ENCODE measurements at places on chromosomes 7 and 10.

- no peak for DNase-seq
Measured at GRCh38 chr10:97851341-97852001, 1.8 kb downstream of the GOLGA7B start.

GRCh38 chr10:97090035-97090434 lies 95.7 kb downstream of the SLIT1 start:
- DNase-seq, result no peak

- no peak for DNase-seq
Measured at GRCh38 chr7:27677912-27678612, 15.4 kb upstream of the HIBADH start.

DNA sequence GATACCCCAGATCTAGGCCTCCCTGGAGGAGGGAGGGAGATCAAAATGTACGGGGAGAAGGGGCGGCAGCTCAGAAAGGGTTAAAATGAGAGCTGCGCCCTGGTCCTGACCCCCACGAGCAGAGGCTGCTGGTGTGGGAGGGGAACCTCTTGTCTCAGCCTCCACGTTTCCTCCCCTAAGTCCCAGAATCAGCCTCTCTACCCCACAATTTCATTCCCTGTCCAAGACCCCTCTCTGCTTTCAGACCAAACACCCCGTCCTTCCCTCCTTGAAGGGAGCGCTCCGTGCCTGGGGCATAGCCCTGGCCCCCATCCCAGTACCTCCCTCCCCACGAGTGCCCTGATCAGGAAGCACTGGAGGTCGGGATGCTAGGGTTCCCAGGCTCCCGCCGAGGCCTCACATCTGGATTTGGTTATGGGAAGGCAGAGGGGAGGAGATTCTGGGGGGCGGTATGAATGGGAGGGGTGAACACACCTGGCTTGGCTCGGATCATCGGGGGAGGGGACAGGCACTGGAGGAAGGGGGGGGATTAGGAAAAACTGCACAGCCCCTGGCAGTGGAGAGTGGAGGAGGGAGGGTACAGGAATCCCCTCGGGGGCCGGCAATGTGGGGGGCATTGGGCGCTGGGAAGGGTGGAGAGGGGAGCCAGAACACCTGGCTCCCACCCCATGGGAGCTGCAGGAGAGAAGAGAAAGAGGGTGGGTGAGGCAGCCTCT lies 2.7 kb downstream of the EPHB4 start:
- DNase-seq, result no peak

DNA sequence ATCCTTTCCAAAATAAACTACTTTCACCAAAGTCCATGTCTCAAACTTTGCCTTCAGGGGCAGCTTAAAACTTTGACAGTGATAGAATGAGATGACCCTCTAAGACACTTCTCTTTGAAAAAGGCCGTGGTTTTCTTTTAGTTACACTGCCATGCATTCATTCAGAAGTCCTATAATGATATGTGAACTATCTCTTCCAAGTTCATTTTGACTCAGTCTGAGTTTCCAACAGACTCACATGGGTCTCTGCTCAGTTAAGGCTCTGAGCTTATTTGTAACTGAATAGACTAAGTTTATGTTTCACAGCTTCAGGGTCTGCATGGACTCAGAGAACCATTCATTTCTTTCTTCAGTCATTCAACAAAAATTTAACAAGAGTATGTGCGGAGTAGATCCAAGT lies 208.9 kb upstream of the PRSS1 start:
- no peak for DNase-seq

GRCh38 chr10:80429521-80429973 lies 21.2 kb downstream of the PRXL2A start:
- no peak for DNase-seq

GRCh38 chr7:158751751-158752150 lies 47.1 kb upstream of the NCAPG2 start:
- no peak for DNase-seq

DNA sequence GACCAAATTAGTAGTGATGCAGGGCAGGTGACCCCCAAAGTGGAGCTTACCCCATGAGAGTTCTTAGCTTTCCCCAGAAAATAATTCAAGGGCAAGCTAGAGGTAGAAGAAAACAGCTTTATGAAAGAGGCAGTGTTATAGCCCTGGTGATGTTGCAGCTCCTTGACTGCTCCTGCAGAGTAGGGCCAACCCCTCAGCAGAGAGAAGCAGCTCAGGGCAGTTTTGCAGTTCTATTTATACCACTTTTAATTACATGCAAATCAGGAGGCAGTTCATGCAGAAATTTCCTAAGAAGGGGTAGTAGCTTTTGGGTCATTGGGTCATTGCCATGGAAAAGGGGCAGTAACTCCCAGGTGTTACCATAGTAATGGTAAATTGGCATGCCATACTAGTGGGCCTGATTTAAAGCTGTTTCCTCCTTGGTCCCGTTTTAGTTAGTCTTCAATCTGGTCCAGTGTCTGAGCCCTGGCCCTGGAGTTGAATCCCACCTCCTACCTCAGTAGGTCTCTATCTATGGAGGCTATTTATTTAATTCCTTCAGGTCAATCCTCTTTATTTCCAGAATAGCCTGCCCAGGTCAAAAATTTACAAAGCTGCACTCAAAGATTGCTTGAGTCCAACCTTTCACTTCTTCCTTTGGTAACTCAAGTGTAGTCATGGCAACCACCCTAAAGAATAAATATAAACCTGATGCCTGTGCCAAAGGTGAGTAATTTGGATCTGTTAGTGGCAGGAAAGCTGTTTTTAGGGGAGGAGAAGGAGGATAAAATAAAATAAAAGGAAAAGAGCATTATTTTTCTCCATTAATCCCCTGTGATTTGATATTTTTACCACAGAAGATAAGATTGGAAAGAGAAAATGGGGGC lies 29.5 kb downstream of the PLXDC2 start:
- DNase-seq, result no peak

DNA sequence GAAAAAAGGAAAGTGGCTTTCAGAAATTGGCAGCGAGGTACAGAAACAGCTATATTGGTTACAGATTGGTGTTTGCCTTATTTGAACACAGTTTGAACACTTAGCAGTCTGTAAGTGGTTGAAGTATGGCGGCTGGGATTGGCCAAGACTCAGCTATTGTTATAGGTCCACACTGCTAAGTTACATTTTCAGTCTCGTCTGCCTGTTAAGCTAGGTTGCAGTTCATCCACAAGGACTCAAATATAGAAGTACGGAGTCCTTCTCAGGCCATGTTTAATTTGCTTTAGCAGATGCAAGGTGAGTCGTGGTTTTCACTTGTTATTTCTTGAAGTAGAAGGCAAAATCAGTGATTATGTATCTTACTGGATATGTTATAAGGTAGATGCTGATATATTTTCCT lies 73.1 kb downstream of the STK31 start:
- no peak for DNase-seq

DNA sequence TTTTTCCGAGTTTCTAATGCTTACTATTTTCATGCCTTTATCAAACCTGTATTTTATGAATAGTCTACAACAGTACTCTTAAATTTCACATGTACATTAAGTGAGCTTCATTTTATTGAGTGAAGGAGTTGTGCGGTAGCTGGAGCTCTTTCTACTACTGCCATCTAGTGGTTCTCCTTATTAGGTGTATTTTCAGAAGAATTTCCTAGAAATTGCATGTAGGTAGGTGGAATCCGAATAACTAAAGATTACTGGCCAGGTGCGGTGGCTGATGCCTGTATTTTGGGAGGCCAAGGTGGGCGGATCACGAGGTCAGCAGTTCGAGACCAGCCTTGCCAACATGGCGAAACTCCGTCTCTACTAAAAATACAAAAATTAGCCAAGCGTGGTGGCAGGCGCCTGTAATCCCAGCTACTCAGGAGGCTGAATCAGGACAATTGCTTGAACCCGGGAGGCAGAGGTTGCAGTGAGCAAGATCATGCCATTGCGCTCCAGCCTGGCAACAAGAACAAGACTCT lies 38.3 kb downstream of the LRRC72 start:
- DNase-seq, result no peak

DNA sequence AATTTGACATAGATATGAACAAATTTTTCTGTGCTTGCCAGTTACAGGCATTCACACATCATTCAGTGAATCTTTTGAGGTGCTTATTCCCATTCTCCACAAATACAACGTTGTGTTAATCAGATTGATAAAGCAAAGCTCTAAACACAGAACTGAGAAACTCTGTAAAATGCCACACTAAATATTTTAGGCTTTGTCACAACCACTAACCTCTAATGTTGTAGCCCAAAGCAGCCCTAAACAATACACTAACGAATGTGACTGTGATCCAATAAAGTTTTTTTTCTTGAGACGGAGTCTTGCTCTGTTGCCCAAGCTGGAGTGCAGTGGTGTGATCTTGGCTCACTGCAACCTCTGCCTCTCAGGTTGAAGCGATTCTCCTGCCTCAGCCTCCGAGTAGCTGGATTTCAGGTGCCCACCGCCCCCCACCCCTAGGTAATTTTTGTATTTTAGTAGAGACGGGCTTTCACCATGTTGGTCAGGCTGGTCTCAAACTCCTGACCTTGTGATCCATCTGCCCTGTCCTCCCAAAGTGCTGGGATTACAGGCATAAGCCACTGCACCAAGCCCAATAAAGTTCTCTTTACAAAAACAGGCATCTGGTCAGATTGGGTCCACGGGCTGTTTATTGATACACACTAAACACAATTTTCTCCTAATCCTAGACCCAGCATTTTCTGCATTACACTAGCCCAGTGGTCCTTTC lies 6.9 kb downstream of the CYCS start:
- DNase-seq, result no peak

DNA sequence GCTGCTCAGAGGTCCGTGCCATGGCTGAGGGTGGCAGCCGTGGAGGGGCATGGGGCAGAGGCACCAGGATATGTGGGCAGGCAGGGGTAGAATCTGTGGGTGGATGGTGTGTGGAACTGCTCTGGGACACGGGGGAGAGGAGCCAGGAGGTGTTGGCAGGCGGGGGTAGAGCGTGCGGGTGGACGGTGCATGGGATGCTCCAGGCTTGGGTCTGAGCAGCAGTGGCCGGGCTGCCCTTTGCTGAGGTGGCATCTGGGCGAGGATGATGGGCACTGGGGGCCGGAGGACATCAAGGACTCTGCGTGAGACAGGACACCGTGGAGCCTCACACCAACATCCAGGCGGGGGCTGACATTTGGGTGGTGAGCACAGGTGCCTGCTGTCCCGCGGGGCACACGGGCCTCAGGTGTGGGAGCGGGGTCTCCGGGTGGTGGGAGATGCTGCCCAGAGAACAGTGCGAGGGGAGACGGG lies 46.2 kb downstream of the JAKMIP3 start:
- DNase-seq, result peak; percentile 38

DNA sequence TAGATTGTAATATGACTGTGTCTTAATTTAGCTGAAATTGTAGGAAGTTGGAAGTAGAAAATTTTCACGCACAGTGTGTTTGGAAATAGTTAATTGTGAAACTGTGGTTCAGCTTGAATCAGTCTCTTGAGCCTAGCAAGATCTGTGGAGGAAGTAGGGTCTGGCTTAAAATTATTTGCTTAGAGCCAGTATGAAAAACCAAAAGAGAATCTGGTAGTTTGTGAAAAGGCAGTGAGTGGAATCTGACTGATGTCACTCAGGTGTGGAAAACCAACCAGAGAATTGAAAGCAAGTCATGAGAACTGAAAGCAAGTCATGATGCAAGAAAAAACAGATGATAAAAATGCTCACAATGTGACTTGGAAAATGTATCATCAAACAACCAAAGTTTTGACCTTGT lies 11.5 kb downstream of the LIPJ start:
- no peak for DNase-seq

- no peak for DNase-seq
Measured at GRCh38 chr7:156944876-156945275, 4.6 kb upstream of the NOM1 start.

GRCh38 chr10:129404091-129404490 lies 63.0 kb upstream of the MGMT start:
- no peak for DNase-seq

DNA sequence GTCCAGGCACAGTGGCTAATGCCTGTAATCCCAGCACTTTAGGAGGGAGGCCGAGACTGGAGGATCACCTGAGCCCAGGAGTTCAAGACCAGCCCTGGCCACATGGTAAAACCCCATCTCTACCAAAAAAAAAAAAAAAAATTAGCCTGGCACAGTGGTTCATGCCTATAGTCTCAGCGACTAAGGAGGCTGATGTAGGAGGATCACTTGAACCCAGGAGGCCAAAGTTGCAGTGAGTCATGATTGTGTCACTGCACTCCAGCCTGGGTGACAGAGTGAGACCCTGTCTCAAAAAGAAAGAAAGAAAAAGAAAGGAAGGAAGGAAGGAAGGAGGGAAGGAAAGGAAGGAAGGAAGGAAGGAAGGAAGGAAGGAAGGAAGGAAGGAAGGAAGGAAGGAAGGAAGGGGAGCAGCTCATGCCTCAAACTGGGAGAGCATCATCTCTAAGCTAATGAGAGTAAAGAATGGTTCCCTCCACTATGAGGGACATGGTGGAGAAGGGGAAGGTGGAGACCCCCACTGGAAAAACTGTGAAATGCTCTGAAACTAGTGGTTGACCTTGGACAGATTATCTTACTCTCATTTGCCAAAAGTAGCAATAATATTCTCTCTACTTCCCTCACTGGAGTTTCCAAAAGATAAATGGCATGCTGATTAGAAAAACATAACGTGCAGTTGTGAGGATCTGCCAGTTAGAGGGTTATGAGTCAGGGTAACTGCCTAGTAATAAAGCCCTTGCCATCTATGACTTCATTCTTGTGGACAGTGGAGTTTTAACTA lies 16.8 kb downstream of the GIMAP5 start:
- DNase-seq, result no peak

GRCh38 chr10:65993451-65993850 lies 932.4 kb upstream of the LRRTM3 start:
- no peak for DNase-seq

DNA sequence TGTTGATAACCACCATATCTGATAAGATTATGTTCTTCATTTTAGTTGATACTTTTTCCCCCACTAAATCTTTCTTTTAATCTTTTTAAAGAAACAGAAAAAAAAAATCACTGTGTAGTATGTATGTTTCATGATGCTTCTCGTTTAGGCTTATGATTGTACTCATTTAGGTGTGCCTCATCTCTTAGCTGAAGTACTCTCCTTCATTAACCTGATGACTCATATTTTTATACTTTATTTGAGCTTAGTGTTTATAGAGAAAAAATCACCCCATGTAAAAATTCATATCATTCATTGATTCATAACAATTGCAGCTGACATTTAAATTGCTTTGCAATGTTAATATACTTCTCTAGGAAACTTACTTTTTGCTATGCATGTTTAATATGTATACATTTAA lies 158.9 kb downstream of the MLLT10 start:
- DNase-seq, result no peak

DNA sequence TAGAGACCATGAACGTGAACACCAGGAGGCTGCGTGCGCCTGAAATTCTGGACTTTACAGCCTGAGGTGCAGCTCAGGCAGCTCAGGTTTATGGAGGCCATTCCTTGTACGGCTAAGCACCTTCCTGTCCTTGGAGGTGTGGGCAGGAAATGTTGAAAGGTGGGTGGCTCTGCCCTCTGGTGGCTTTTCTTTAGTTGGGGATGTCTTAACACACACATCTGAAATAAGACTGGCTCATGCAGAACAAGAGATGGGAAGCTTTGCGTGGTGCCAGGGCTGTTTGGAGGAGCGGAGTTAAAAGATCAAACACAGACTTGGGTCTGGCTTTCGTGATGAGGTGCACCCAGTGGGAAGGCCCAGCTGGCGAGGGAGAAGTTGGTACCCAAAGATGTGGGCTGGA lies 64.1 kb downstream of the DOCK1 start:
- no peak for DNase-seq
